ENCODE measurements at places on chromosomes 3 and 15. TPM values are rescaled to one million over a fixed set of nuclear protein-coding genes. Genes with fewer than 3 reads are reported as not detected.

DNA sequence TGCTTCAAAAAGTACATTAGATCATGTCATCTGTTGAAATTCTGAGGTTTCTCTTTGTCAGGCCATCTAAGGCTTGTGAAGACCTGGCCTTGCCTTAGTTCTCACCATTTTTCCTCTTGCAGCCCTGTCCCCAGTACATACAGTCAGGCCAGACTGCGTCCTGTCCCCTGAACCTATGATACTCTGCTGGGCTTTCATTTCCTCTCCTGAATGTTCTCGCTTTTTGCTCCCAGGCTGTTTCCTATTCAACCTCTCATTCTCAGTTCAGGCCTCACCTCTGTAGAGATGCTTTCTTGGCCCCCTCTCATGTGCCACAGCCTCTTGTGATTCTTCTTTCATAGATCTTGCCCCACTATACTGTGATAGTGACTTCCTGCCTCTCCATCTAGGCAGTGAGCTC is 648.8 kb upstream of the KCNMB2 start:
- no peak for ATAC-seq

- no peak for ATAC-seq
Measured at GRCh38 chr15:96363707-96364106, 33.2 kb downstream of the NR2F2 start.

DNA sequence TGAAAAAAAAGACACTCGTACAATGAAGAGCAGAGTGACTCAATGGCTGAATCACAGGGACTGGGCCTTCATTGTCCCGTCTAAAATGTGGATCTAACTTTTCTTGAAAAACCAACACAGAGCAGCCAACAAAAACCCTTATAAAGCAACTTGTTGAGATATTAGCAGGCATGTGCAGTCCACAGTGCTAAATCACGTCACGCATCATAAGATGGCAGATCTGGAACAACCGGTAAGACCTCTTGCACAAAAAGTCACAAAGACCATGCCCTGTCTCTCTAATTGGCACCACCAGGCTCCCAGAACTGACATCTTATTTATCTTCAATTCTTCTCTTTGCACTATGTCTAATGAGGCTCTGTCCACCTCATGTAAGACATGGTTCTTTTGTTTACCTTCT is 177.0 kb downstream of the MAGI1 start:
- peak; percentile 93 for ATAC-seq

Gene CATSPER2
- total RNA-seq, result 3.5 TPM

DNA sequence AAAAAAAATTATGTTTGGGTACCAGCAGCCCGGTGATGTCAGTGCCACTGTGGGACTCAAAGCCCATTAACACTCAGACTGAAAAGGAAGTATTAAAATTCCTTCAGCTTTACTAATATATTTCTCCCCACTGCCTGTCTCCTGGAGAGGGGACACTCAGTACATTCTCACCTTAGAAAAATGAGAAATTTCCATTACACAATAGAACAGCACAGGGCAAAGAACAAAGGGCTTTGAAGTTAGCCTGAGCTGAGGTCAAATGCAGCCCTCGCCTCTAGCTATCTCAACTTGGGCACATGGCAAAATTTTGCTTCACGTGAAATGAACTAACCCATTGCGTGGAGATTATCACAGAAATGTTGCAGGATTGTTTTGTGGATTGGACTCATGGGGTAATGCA is 80.8 kb downstream of the RARB start:
- ATAC-seq, result no peak
